ENCODE measurements at places on chromosomes 6 and 20.

DNA sequence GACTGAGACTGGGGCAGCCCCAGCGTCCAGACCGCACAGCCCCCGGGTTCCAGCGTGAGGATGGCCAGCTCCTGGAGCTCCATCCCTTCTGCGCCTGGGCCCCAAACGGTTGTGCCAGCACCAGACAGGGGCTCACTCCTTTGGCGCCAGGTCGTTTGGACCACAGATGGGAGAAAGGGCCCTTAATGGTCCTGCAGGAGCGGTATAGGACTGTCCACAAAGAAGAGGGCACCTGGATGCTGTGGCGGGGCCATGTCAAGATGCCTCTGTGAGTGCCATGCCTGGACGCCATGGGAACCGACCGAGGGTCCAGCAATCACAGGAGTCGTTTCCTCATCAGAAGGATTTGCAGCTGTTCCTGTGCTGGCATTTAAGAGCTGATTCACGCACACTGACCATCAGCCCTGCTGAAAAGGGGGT is 82.7 kb downstream of the DLL1 start:
- no peak for DNase-seq

GRCh38 chr6:158293122-158293521 is 19.1 kb upstream of the TULP4 start:
- no peak for DNase-seq

- no peak for DNase-seq
Observed at GRCh38 chr6:154993026-154993425, 2.1 kb upstream of the TIAM2 start.

DNA sequence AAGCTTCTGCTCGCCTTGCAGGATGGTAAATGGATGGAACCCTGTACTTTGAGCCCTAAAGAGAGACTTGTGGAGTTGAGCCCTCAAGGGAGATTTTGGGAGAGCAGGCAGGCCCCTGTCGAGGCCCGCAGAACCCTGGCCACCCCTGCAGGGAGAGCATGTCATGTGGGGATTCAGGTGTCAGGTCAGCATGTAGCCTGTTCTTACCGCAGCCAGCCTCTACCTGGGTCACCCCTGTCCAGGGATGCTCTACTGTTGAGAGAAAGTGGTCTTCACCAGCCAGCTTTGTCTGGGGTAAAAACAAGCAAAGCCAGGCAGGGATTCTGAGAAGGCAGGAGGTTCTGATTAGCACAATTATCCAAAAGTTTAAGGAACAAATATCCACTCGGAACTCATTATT is 55.6 kb upstream of the PROKR2 start:
- no peak for DNase-seq

DNA sequence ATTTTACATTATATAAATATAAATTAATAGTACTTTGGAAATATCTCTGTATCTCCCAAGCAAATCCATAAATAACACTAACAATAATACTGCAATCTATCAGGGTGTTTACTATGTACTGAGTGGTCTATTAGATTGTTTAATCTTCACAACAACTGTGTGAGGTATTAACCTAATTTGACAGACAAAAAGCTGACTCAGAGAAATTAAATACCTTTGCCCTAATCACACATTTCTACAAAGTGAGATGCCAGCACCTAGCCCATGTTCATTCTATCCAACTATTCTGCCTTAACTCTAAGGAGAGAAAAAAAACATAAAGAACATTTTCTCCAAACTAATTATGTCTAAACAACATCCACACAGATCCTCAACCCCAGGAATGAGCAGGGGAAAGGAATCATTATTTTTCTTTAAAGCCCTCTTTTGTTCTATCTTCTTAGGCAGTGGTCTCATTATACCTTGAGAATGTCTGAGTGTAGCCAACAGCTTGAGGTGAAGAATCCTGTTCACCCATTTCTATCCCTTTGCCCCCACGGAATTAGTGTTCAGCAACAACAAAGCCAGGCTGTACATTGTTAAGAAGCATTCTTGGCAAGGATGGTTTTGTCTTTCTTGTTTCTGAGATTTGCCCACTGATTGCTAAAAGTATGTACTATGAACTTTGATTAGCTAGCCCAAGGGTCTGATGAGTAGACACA is 42.7 kb downstream of the PRL start:
- DNase-seq: no peak

DNA sequence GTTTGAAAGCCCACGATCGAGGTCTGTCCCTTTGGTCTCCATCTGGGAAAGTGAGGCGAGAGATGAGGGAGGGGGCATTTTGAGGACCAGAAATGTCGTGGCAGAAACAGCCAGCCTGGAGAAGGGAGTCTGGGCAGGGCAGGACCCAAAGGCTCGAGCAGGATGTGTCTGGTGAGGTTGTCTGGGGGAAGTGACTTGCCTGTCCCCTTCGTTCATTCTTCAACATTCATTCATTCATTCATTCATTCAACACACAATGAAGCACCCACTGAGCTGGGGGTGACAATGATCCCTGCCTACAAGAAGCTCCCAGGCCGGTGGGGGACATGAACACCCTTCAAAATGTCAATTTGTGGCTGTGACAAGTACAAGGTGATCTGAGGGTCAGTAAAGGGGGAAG is 80.5 kb downstream of the CEBPB start:
- no peak for DNase-seq

DNA sequence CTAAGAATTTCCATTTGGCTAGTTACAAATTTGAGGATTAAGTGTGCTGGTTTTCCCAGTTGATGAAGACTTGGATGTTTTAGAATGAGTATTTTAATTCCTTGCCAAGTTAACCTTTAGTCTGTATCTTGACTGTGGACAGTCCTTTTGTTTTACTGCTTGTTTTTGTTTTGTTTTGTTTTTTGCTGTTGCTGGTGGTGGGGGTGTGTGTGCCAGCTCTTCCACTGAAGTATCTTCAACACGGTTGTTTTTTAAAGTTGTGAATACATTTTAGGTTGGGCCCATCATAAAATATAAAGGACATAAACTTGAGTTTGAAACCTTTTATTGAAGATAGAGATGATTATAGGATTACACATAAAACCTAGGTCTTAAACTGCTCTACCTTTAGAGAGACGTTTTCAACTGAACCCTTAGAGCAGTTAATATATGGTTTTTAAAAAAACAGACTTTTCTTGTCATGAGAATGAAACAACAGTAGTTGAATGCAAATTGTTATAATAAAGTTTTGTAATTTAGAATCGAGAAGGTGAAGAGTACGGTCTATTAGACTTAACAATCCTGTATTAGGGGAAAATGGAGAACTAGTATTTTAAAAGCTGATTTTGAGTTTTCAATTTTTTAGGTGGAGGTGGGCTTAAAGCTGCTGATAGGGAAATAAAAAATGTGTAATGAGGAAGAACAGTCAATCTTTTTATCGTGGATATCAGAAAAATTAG is 4.0 kb downstream of the QKI start:
- DNase-seq: no peak

DNA sequence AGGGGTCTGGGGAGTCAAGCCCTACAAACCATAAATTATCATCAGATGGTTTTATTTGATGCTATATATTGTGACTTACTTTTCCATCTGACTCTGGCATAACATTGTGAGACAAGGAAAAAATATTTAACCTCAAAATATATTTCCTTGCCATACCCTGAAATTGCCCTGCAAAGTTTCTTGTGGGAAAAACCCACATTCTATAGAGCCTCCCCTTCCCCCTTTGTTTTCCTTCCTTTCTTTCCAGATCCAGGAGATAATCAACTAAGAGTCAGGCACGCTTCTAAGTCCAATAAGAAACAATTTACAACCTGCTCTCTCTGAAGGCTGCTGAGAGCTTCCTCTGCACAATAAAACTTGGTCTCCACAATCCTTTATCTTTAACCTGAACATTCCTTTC is 17.5 kb upstream of the HINT3 start:
- no peak for DNase-seq

- no peak for DNase-seq
Observed at GRCh38 chr20:57810511-57811373, 100.9 kb upstream of the PMEPA1 start.

DNA sequence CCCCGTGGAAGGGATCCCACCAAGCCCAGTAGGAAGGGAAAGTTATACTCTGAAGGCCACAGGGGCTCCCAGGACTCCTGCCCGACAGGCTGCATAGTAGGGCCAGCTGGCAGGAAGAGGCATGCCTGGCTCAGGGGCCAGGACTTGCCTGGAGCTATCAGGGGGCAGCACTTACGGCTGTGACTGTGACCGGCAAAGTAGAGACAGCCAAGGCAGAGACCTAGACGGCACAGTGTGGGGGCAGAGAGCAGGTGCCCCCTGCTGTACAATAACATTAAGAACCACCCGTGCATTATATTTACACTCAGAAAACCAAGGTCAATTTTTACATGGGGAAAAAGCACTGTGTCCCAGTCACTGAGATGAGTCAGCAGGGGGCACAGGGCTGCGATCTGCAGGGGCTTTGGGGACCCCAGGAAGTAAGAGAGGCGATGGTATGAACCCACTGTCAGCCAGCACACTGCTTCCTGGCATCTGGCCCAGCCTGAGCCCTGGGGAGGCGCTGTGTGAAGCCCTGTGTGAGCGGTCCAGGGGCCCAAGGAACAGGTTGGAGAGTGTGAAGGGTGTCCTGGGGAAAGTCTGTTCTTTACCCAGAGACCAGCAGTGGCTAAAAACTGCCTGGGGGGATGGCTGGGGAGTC is 9.9 kb downstream of the CCDC167 start:
- peak; percentile 53 for DNase-seq

DNA sequence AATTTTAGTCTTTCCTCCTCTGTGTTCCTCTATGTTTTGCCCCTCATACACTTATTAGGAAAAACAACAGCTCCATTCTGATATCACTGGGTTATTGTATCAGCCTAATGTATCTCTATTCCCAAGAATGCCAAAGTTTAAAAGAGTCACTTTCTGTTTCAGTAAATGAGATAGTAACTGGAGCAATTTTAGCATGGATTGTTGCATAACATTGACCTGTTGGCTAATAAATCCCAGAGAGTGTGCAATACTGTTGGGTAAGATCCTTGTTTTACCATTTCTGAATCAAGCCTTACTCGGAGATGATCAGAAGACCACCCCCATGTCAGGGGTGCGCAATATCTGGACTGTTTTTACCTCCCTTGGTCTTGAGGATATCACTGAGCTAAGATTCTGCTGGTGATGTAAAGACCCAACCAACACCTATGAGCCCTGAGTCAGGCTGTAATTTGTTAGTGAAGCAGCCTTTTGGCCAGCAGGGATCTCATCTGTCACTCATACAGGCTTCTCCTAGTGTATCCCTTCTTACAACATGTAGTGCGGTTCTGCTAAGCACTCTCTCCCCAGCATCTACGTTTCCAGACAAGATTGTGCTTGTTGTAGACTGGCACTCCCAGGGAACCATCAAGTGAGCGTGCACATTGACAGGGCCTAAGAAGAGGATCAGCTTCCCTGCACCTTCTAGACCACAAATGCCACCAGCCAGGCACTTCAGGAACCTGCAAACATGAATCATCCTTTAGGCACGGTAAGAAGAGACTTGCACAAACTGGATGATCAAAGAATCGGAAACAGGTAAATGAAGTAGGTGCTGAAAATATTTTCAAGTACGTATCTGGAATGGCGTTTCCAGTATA is 11.5 kb upstream of the IPCEF1 start:
- no peak for DNase-seq

DNA sequence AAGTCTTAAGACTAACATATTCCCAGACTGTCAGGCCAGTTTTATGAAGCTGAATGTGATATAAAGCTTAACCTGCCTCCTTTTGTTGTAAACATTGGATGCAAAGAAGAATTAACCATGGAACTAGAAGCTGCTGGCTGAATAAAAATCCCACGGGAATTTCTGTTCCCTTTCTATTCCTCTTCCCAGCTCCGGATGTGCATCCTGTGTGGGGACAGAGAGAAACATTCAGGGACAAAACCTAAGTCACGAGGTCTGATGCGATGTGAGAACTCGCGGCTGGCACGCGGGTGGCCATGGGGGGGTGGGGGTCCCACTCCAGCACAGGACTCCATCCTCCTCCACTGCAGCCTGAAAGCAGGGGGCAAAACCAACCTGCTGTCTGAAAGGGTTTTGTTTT is 32.2 kb downstream of the RAMACL start:
- DNase-seq: no peak

DNA sequence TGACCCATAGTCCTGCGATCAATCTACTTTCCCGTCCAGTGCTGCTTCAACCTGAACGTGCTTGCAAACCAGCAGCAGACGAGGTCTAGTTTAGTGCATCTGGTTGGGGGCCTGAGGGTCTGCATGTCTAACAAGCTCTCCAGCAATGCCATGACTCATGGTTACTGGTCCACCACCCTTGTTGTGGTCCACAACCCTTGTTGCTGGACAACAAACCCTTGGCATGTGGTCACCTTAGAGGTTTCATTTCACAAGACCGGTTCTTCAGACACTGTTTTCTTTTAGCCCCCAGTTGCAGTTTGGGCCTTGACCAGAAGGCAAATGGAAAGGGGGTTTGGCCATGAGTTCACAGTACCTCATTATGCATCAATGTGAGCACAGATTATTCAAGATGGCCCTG is 424.8 kb downstream of the QKI start:
- no peak for DNase-seq

DNA sequence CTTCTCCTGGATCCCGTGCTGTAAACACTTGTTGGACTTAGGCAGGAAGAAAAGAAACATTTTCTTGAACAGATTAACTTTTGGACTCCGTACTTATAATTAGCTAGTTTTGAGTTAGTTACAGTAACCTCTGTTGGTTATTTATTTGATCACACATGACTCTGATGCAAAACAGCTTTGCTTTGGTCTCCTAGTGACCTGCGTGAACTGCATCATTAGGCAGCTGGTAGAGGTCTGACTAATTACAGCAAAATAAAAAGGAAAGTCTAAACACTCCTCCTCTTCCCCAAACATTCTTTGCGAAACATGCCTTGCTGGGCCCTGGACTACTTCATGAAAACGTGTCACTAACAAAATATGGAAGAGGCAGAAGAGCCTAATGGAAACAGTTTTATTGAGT is 61.1 kb upstream of the ZFP64 start:
- no peak for DNase-seq

DNA sequence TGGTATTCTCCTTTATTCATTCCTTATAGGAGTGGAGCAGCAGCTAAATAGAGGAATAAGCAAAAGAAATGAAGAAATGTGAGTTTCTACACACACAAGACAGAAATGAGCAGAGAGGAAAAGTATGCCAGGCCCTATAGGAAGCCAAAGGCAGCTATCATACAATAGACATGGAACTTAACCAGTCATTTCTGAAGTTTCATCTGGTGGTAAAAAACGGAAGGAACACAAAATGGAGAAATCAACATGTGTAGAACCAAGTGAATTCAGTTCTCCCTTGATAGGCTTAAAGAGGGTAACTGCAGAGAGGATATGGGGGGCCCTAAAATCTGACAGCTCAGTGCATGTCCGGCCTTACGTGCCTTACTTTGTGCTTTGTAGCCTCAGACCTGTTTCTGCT is 44.6 kb downstream of the TSBP1 start:
- DNase-seq: no peak

- DNase-seq: no peak
Observed at GRCh38 chr6:86943819-86944407, 6.6 kb downstream of the HTR1E start.

- DNase-seq: no peak
Observed at GRCh38 chr6:143961886-143962878, 45.9 kb downstream of the PLAGL1 start.

GRCh38 chr6:135323979-135324378 is 142.9 kb downstream of the MYB start:
- no peak for DNase-seq

Data from activated T-cell treated with anti-CD3 and anti-CD28 coated beads, Interleukin-2, amount 50 U/mL, for 48 hours (primary cell).